Progenitor cell of endocrine pancreas (in vitro differentiated cells): ENCODE measurements at places on chromosomes 11 and 22. TPM values are rescaled to one million over a fixed set of nuclear protein-coding genes. Genes with fewer than 3 reads are reported as not detected.

DNA sequence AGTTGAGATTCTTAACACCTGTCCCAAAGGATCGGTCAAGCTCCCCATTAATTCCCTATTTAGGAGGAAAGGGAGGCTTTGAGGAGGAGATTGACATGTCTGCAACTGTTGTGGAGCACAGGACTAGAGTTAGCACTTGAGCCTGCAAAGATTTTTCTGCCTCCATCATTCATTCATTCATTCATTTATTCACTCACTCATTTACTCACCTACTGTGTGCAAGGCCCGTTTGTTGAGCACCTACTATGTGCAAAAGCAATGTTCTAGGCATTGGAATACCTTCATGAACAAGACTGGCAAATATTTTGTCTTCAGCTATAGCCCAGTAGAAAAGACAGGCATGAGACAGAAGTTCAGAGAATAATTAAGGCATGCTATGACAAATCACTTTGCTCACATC, 43.2 kb upstream of the CD82 start:
- DNase-seq = no peak
- H3K27ac ChIP-seq = no peak overlapping the region
- no peak overlapping the region for H3K4me3 ChIP-seq
- peaks cover 32% of the 10 kb centered on the region for H3K27me3 ChIP-seq

The SLC43A3 gene
- 21.5 and 24.6 TPM in 2 replicates for total RNA-seq

The SUSD2 gene
- total RNA-seq = 0.75 and 0.79 TPM in 2 replicates

DNA sequence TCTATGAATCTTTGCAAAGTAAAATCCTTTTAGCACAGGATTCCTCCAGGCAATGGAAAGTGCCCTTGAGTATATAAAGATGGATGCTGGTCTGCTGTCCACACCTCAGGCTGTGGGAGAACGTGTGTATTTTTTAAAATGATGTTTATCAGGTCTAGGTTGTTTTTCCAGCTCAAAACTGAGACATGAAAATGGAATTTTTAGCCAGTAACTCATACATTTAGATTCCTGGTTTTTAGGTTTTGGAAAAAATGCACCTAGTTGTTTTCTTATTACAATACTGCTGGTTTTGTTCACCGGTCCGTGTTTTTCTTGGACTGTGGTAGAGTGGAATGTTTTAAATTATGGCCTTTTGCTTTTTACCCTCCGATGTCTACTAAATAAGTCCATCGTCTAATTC, 554.7 kb downstream of the SOX6 start:
- no peak overlapping the region for H3K27ac ChIP-seq
- no peaks in the 10 kb centered on the region for H3K4me1 ChIP-seq
- peaks cover 2% of the 10 kb centered on the region for H3K27me3 ChIP-seq
- H3K36me3 ChIP-seq = no peaks in the 10 kb centered on the region
- no peak for DNase-seq

DNA sequence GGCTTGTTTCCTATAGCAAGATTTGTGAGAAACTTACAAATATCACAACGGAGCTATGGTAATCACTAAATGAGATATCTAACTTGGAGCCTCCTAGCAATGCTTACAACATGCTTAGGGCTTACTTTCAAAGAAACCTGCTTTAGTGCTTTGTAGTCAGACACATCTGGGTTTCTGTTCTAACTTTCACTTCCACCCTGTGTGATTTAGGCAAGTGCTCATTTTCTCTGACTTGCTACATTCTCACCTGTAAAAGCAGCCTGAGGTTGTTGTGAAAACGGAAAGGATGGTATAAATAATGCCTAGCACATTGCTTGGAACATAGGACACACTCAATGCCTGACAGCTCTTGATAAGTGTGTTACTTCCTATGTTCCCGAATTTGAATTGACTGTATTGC, 45.6 kb downstream of the LRRC4C start:
- H3K27me3 ChIP-seq = no peaks in the 10 kb centered on the region
- no peak overlapping the region for H3K27ac ChIP-seq
- H3K36me3 ChIP-seq = no peaks in the 10 kb centered on the region
- no peak for DNase-seq
- no peak overlapping the region for H3K4me3 ChIP-seq
- H3K4me1 ChIP-seq = peaks cover 12% of the 10 kb centered on the region

- no peak for DNase-seq
- peak overlapping the region; percentile 59 for H3K27ac ChIP-seq
- no peak overlapping the region for H3K4me3 ChIP-seq
- no peaks in the 10 kb centered on the region for H3K27me3 ChIP-seq
These were observed 65.5 kb upstream of the ARFGAP3 start for GRCh38 chr22:42922374-42923191.

DNA sequence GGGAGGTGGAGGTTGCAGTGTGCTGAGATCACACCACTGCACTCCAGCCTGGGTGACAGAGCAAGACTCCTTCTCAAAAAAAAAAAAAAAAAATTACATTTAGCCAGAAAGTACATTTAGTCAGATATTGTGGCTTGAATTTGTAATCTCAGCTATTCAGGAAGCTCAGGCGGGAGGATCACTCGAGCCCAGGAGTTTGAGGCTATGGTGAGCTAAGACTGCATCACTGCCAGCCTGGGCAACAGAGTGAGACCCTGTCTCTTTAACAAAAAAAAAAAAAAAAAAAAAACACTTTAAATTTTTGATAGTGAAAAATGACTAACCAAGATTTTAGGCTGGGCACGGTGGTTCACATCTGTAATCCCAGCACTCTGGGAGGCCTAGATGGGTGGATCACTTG, 27.3 kb downstream of the MRTFA start:
- H3K27ac ChIP-seq = no peak overlapping the region
- H3K36me3 ChIP-seq = no peaks in the 10 kb centered on the region
- no peaks in the 10 kb centered on the region for H3K27me3 ChIP-seq
- DNase-seq = no peak
- peaks cover 26% of the 10 kb centered on the region for H3K4me1 ChIP-seq
